ENCODE measurements at places on chromosomes 2 and 18.

GRCh38 chr2:41313082-41313481 is 734.7 kb upstream of the PKDCC start:
- DNase-seq = no peak

- DNase-seq = no peak
Observed at GRCh38 chr2:45344071-45344470, 267.0 kb downstream of the SRBD1 start.

GRCh38 chr18:10134204-10134603 is 220.4 kb downstream of the VAPA start:
- no peak for DNase-seq

GRCh38 chr2:140177086-140177485 is 1396.9 kb upstream of the NXPH2 start:
- peak; percentile 16 for DNase-seq

- DNase-seq = no peak
Observed at GRCh38 chr2:200365209-200365608, 58.7 kb downstream of the SPATS2L start.

DNA sequence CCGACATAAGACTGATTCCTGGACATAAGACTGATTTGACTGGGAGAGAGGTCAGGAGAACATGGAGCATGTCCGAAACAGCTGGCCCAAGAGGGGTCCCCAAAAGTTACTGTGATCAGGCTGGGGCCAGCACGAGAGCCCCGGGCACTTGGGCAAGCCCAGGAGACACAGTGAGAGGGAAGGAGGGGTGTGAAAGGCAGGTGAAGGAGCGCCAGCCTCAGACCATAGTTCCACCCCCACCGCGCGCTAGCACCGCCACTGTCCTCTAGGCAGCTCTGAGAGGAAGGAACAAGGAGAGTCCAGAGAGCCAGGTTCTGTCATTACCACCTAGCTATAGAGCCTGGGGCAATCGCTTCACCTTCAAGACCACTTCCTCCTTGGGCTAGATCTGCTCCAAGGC is 78.2 kb upstream of the DAPL1 start:
- no peak for DNase-seq

DNA sequence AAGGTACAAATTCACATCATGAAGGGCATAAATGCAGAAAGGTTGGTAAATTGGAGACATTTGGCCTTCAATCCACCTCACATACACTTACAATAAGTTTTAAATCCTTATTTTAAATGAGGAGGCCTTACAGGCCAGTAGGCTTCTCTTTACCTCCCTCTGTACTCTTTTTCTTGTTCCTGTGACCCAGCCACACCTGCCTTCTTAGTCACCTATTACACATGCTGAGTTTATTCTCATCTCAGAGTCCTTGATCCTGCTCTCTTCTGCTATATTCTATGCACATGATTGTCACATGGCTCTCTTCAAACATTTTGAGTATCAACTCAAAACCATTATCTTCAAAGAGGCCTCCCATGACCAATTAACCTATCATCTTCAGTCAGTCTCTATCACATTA is 491.5 kb downstream of the SATB2 start:
- DNase-seq = no peak

DNA sequence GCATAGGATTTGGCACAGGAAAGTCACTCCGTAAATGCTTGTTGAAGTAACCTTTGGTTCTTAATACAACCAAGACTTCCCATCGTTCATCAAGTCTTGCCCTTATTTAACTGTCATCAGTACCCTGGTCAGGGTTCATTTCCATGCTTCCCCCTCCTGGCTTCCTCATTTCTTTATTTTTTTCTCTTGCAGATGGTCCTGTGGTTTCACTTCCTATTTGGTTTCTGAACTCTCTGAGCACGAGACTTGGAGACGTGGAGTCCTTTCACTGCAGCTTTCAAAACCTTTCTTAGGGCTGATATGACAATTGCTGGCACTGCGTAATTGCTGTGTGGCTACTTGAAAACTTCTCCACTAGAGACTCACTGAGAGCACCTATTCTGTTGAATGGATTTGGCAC is 59.9 kb upstream of the PID1 start:
- no peak for DNase-seq

GRCh38 chr2:228777855-228778355 is 493.2 kb downstream of the PID1 start:
- no peak for DNase-seq

- no peak for DNase-seq
Observed at GRCh38 chr2:170991398-170992182, 62.5 kb downstream of the GORASP2 start.

DNA sequence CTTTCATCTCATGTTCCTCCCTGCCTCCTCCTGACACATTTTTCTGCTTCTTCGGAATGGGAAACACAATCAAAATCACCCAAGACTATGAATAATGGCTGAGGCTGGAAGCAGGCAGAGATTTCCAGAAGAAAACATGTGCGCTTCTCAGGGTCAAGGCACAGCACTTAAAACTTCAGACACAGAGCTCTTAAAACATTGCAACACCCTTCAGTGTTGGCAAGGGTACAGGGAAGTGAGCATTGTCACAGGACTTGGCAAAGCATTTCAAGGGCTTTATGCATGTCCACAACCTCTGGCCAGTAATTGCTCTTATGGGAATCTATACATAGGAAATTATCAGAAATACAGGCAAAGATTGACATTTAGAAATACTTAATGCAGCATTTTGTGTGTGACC is 477.6 kb upstream of the KLHL29 start:
- no peak for DNase-seq

DNA sequence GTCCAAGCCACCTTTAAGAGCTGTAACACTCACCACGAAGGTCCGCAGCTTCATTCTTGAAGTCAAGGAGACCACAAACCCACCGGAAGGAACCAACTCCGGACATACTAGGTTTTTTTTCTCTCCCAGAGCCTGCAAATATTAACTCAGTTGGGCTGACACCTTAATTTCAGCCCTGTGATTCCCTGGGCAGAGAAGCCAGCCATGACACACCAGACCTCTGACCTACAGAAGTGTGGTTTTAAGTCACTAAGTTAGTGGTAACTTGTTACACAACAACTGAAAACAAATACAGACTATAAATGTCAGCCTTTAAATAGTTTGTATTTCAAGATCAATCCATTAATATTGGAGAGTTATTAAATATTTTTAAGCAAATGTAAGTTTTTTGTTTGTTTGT is 855.1 kb downstream of the TMEM182 start:
- DNase-seq = no peak

DNA sequence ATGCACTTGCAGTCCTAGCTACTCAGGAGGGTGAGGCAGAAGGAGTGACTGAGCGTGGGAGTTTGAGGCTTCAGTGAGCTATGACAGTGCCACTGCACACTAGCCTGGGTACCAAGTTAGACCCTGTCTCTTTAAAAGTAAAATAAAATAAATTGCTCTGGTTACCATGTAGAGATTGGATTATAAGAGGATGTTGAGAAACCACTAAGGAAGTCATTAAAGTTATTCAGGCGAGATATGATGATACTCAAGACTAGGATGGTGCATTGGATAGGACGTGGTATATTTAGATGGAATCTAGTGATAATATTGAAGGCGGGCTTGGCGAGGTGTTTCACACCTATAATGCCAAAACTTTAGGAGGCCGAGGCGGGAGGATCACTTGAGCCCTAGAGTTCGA is 50.6 kb downstream of the BMPR2 start:
- no peak for DNase-seq

DNA sequence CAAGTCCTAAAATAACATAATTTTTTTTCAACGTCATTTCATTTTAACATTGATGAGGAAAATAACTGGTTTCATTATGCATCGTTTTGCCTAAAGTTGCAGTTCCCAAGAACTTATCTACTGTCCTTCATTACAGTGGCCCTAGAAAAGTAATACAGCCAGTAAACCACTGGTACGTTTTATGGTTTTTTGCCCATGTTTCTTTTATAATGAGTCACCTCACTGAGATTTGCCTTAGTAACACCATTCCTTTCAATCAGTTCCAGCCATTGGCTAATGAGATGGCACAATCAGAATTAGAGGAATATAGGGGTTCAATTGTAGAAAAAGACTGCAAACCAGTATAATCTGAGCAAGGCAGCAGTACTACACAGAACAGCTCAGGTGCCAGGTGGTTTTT is 422.6 kb upstream of the LYPD1 start:
- DNase-seq = no peak

DNA sequence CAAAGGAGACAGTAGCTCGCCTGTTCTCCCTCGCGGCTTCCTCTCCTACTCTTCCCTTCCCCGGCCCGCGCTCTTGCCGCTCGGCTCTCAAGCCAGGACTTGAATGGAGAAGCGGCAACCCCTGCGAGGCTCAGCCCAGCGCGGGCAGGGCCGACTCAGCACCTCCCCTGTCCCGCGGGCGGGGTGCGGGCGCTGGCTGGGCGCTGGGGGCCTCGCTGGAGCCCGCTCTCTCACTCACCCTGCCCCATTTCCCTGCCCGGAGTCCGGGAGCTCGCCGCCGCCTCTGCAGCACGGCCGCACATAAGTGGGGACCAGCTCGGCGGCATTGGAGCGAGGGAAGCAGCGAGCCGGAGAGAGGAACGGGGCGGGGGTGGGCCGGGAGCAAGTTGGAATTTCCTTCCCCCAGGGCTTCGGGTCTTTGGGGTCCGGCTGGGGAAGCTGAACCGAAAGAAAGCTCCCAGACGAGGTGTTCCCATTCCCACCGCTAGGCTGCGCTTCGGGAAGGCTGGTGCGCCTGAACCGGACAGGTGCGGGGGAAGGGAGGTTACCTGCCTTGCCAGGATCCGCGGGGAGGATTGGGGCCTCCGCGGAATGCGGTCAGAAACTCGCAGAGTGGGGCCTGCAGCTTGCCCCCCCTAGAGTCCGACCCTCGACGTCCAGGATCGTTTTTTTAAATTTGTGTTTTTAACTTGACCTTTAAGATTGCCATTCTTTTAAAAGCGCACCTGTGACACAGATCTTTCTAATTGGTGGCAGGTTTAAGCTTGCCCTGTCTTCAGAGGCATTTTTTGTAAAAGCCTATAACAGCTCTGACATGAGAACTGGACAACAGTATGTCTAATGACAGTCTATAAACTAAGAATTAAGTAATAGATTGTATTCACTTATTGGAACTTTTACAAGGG is at the start of gene COBLL1:
COBLL1 (minus strand) TSS at position 105 of the 905 bp plus-strand sequence. CDS start 627 bp downstream, outside the sequence.
- DNase-seq = peak; percentile 88

DNA sequence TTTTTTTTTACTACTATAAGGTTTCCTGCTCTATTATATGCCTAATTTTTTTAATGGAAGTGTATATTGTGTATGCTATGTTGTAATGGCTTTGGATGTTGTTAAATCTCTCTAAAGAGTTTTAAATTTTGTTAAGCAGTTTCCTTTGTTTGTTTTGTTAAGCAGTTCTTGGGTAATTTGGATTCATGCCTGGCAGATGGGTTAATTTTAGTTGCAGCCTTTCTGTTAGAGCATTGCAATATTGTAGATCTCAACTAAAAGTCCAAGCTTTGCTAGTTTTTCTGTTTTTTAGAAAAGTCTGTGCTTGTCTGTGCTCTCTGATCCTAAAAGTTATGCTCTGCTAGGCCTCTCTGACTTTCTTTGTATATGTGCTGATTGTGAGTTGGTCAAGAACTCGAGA is 1229.0 kb upstream of the NRXN1 start:
- no peak for DNase-seq

DNA sequence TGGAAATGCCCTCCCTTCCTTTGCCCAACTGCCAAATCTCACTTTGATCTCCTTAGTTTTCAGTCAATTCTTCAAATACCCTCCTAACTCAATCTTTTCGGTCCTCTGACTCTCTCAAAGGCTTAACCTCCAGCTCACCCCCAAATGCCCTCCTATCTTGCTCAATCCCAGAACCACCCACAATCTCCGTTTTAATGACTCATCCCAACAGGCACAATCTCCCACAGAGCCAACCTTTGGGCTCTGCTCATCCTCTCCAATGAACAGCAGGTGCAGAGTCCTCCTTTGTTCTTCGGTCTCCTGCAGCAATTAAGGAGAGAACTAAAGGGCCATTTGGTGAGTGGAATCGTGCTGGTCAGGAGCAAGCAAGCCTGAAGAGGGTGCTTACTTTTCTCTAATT is 366.1 kb upstream of the CRIM1 start:
- no peak for DNase-seq

GRCh38 chr2:105445976-105446375 is 47.1 kb upstream of the FHL2 start:
- DNase-seq = no peak

- no peak for DNase-seq
Observed at GRCh38 chr2:227488045-227488444, 16.1 kb downstream of the AGFG1 start.

DNA sequence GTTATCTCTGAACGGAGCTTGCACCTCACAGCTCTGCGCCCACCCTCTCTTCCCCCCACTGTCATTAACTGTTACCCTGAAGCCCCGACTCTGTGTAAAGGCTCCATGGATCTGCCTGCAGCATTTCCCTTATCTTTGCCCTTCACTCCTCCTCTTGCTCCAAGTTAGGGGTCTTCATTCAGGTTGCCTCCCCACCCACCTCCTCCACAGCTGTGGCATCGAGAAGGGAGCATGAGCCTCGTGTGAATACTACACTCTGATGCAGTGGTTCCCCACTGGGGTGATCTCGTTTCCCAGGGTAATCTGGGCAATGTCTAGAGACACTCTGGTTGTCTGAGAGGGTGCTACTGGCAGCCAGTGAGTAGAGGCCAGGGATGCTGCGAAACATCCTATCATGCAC is 51.4 kb downstream of the REEP1 start:
- DNase-seq = no peak

- DNase-seq = no peak
Observed at GRCh38 chr2:133026536-133027177, 356.7 kb upstream of the LYPD1 start.

GRCh38 chr2:21891191-21891590 is 767.4 kb downstream of the TDRD15 start:
- DNase-seq = no peak

DNA sequence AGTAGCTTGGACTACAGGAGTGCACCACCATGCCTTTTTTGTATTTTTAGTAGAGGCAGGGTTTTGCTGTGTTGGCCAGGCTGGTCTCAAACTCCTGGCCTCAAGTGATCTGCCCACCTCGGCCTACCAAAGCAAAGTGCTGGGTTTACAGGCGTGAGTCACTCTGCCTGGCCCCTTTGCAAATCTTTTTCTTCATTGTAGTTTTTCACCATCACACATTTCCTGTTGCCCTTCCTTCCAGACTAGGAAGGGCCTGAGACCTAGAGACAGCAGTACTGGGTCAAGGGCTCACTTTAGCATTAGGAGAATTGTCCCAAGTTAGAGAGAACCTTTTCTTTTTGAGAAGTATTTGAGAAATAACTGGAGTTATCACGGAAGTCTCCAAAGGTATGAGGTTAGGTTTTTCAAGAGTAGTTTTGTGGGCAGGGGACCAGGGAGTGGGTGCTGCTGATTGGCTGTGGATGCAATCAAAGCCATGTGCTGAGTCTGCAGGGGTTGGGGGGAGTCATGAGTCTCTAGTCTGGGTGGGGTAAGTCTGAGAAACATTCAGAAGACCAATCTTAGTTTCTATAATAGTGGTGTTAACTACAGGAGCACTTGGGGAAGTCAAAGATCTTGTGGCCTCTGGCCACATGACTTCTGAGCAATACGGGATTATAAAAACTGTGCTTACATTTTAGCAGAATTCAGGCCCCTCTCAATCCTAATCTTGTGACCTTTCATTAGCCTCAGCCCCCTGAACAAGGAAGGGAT is 23.7 kb downstream of the B3GNT2 start:
- DNase-seq = no peak

All from NCI-H2171 (cell line).